ENCODE measurements at places on chromosomes 2 and 18.

DNA sequence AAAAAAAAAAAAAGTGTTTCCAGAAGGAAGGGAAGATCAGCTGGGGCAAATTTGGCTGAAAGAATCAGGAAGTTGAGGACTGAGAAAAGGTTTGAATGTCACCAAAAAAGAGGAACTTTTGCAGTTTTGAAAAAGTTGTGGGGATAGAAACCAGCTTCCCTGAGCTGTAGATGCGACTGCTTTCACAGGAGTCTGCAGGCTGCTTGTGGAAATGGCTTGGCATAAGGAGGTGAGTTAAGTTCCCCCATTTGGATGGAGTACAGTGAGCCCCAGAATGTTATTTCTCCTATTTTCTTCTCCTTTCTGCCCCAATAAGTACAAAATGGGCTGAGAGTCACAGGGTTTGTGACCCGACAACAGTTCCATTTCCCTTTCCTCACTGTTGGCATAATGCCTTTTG, 16.5 kb upstream of the ME2 start:
- H3K27ac ChIP-seq, result no peak overlapping the region
- no peaks in the 10 kb centered on the region for H3K36me3 ChIP-seq
- no peak overlapping the region for H3K4me3 ChIP-seq
- DNase-seq, result no peak
- H3K27me3 ChIP-seq, result no peaks in the 10 kb centered on the region

GRCh38 chr2:140200307-140200706, 1420.1 kb upstream of the NXPH2 start:
- no peaks in the 10 kb centered on the region for H3K36me3 ChIP-seq
- no peak for DNase-seq
- no peak overlapping the region for H3K4me3 ChIP-seq
- H3K27me3 ChIP-seq, result no peaks in the 10 kb centered on the region

DNA sequence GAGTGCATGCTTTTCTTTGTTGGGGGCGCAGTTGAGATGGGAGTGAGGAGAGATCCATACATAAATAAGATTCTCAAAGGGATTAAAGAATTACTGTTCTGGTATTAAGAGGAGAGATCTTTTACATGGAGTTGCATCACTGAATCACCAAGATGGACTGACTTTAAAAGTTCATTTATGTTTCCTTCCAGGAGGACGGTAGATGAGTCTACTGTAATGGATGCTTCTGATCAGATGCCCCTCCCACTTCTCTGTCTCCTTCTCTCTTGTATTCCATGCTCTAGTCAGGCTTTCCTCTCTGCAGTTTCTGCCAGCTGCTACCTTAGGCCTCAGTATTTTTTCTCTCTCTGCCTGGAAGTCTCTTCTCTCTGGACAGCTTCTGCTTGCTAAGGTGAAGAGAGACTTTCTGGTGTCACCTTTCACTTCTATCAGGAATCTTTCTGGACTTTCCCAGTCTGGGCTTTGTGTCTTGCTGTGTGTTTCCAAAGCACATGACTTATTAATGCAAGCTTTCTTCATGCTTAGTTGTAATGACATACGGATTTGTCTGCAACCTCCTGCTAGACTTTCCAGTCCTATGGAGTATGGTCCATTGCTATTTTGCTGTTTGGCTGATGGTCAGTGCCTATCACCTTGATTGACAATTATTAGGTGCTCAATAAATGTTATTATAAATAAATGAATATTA, 23.6 kb downstream of the FAM171B start:
- H3K36me3 ChIP-seq, result no peaks in the 10 kb centered on the region
- peak; percentile 20 for DNase-seq
- no peaks in the 10 kb centered on the region for H3K27me3 ChIP-seq
- no peak overlapping the region for H3K4me3 ChIP-seq

- H3K36me3 ChIP-seq, result no peaks in the 10 kb centered on the region
- H3K27ac ChIP-seq, result no peak overlapping the region
- peaks cover 9% of the 10 kb centered on the region for H3K4me1 ChIP-seq
Observed at GRCh38 chr18:59878644-59879043, 21.2 kb upstream of the PMAIP1 start.

DNA sequence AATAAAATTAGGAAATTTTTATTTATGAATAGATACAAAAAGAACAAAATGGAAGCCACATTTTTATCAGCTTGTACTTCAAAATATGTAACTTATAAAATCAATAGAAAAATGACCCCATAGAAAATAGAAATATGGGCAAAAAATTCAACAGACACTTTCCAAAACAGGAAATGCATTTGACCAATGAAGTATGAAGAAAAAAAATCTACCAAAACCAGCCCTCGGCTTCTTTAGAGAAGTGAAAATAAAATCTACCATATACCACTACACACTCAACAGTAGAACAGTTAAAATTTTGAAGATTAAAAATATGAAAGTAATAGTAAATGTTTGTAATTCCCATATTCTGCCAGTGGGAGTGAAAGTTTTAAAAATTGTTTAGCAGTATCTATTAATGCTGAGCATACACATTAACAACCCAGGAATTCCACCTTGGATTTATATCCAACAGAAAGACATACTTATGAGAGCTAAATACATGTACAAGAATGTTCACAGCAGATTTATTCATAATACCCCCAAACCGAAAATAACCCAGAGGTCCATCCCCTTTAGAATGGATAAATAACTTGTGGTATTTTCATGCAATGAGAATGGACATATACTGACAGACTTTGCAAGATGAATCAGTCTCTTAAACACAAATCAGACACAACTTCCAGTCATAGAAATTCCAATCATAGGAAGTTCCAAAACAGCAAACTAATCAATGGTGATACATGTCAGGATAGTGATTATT, 318.0 kb downstream of the FIGN start:
- no peaks in the 10 kb centered on the region for H3K27me3 ChIP-seq
- no peak for DNase-seq
- H3K4me3 ChIP-seq, result no peak overlapping the region
- no peaks in the 10 kb centered on the region for H3K4me1 ChIP-seq

- H3K36me3 ChIP-seq, result no peaks in the 10 kb centered on the region
- no peak overlapping the region for H3K4me3 ChIP-seq
- no peak overlapping the region for H3K27ac ChIP-seq
- no peaks in the 10 kb centered on the region for H3K27me3 ChIP-seq
Observed at GRCh38 chr2:40556293-40556692, 104.4 kb upstream of the SLC8A1 start.

DNA sequence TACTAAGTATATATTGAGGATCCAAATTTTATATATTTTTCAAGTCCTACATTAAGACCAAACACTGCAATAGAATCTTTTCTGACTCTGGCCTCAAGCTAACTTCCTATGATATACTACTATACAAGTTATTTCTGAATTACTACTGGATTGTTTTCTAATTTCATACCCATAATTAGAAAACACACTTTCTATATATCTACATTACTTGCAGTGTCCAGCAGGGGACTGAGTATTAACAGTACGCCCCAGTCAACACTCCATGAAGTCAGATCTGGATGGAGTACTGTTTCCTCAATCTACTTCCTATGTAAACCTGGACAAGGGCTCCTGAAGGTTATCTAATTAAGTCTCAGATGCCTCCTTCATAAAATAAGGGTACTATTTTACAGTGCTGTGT, 26.5 kb downstream of the RMP24 start:
- no peak overlapping the region for H3K4me3 ChIP-seq
- H3K4me1 ChIP-seq, result no peaks in the 10 kb centered on the region
- no peak overlapping the region for H3K27ac ChIP-seq
- no peaks in the 10 kb centered on the region for H3K27me3 ChIP-seq
- H3K36me3 ChIP-seq, result no peaks in the 10 kb centered on the region
- DNase-seq, result no peak

DNA sequence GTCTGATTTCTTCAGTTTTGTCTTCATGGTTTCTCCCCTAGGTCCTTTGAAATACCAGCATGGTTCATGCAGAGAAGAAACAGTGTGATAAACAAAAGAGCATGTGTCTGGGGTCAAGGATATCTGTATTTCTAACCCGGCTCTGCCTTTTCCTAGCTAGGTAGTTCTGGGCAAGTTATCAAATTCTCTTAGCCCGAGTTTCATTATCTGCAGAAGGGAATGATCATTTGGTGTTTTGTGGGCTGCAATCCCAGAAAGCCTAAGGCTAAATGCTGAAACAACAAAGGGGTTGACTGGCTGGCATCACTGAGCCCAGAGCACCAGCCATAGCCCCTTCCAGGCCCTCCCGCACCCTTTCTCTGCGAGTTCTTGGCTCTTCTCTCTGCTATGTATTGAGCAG, 51.7 kb upstream of the DAPL1 start:
- DNase-seq, result no peak
- no peak overlapping the region for H3K4me3 ChIP-seq
- no peaks in the 10 kb centered on the region for H3K36me3 ChIP-seq
- H3K27me3 ChIP-seq, result no peaks in the 10 kb centered on the region
- H3K27ac ChIP-seq, result no peak overlapping the region

Measured in fibroblast of lung (primary cell).